ENCODE measurements at places on chromosomes 7 and 10.

DNA sequence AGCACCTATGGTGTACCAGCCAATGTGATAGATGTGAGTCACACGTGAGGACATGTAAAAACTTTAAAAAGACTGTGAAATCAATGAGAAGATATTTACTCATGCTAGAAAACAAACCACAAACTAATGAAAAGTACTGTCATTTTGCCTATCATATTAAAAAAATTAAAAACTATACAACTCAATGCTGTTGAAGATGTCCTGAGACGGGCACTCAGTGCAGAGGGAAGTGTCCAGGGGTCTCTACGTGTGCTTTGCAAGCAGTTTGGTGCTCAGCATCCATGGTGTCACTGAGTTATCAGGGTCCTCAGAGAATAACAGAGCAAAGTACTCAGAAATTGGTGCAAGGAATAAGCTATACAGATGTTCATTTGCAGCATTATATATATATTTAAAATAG is 162.3 kb downstream of the HECW1 start:
- DNase-seq, result no peak

GRCh38 chr10:100132427-100132826 is 50.8 kb upstream of the CPN1 start:
- DNase-seq, result no peak

GRCh38 chr7:70698219-70698832 is 433.6 kb upstream of the GALNT17 start:
- no peak for DNase-seq

GRCh38 chr10:127738512-127739424 is 1.8 kb downstream of the FOXI2 start:
- DNase-seq, result no peak

- DNase-seq, result no peak
Observed at GRCh38 chr7:114062810-114063209, 144.0 kb upstream of the PPP1R3A start.

DNA sequence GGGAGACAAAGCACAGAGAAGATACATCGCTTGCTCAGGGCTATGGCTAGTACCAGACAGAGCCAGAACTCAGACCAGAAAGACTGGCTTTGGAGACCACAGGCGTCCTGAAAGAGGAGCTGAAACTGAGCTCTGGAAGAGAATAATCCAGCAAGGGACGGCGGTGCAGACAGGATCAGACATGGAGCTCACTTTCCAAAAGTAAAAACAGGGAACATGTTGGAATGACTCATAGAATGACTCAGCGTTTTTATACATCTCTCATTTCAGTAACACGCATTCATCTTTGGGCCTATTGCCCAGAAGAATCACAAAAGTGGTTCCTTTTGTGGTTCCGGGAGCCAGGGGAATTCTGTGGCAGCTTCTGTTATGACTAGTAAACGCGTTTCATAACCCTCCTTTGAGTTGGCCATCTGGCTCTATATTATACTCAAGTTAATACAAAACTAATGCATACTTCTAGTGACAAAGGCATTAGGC is 37.2 kb downstream of the PLEKHS1 start:
- no peak for DNase-seq

DNA sequence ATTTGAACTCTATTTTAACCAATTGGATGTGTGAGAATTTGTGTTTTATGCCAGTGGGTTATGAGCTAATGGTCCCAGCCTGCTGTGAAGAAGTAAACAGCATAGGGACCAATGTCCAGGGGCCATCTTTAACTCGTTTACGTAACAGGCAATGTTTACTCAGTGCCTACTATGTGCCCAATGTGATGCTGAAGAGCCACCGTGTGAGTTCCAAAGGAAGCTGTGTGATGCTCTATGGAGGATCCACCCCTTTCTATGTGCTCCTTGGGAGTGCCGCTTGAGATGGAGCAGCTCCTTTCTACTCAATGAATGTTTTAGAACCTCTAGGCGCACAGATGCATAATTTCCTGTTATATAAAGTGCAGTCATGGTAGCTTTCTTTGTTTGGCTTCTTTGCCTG is 21.3 kb downstream of the DYNC1I1 start:
- no peak for DNase-seq

GRCh38 chr7:116229366-116229765 is 19.0 kb downstream of the TES start:
- DNase-seq, result no peak

All from stimulated activated effector memory CD8-positive, alpha-beta T cell treated with anti-CD3 and anti-CD28 coated beads, Interleukin-12 subunit alpha, Interleukin-12 subunit beta, amount 100 ng/mL, for 72 hours (primary cell).